Skin of body (tissue), 3 donors: ENCODE measurements at places on chromosomes 5 and 9. TPM values are rescaled to one million over a fixed set of nuclear protein-coding genes. Genes with fewer than 3 reads are reported as not detected.

DNA sequence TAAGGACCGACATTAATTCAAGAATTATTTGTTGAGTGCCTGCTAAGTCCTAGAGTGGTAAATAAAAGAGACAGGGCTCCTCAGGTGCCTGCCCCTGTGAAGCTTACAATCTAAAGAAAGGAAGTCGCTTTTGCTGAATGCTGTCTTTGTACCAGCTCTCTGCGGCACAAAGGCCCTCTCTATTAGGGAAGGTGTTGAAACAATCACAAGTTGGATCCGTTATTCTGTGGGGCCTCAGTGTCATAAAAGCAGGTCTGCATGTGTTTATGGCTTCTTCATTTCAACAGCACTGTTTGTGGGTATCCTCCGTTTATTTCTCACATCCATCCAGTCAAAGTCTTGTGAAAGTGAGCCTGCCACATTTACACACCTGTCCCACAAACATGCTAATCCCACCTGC, 7.0 kb upstream of the MVB12B start:
- no peak for DNase-seq

GRCh38 chr9:120974921-120975320, 48.3 kb upstream of the TRAF1 start:
- no peak for DNase-seq

- no peak for DNase-seq
These were observed 37.9 kb downstream of the LHFPL2 start for GRCh38 chr5:78610636-78611035.

DNA sequence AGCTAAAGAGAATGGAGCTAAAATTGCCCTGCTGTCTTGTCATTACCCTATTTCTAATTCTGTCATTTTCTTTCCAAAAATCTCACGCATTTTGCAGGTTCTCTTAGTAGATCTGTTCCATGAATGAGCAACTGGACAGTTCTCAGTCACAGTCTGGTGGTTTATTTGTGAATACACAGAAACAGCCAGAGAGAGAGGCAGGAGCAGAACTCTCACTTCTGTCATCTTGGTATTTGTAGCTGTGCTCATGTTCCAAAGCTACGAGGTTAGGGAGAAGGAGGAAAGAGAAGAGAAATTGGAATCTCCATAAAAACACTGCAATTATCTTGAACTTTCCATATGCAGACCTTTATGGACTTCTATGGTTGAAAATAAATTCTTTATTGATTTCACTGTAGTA, 118.0 kb upstream of the OR13F1 start:
- DNase-seq, result no peak

- DNase-seq, result peak; percentile 46
These were observed 40.5 kb upstream of the TMC1 start for GRCh38 chr9:72480921-72481320.

GRCh38 chr5:90809311-90810056, 250.9 kb downstream of the ADGRV1 start:
- no peak for DNase-seq

DNA sequence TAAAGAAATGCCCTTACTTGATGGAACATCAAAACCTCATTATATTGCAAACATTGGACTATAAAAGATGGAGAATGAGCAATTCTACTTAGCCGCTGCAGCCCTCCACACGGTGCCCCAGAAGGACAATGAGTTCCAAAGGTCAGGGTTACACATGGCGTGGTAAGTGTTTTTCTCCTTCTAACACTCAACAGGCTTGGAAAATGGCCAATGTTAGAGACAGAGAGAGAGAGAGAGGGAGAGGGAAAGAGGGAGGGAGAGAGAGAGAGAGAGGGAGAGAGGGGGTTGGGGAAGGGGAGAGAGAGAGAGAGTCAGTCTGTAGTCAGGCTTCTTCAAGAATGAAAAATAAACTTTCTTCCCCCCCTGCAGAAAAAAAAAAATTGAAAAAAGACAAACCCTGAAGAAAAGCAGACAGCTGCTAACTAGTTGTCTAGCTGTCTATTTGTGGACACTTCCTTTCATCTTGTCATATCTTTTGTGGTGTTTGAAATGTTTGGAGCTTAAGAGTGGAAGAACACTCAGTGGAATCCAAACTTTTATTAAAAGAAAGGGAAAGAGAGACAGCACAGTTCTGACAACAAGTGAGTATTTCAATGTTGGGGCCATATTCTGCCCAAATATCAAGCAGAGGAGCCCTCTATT, 324.8 kb downstream of the TMEM38B start:
- DNase-seq, result no peak

DNA sequence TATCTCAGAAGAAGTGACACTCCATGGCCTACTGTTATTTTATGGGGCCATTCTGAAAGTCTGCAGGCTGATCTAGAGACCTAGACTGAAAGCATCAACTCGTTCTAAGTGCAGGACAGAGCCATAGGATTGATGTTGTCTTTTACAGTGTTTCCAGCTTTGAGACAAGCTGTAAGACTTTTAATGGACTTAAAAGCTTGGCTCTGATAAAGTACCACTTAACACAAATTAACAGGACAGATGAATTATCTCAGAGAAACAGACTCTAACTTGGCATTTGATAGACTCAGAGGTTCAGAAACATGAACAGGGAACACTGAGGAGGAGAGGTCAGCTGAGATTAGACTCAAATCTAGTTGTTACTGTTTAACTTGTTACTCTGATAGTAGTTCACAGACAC, 203.2 kb downstream of the TLR4 start:
- DNase-seq, result no peak

- DNase-seq, result no peak
These were observed 387.8 kb downstream of the GADD45G start for GRCh38 chr9:89992326-89993198.

DNA sequence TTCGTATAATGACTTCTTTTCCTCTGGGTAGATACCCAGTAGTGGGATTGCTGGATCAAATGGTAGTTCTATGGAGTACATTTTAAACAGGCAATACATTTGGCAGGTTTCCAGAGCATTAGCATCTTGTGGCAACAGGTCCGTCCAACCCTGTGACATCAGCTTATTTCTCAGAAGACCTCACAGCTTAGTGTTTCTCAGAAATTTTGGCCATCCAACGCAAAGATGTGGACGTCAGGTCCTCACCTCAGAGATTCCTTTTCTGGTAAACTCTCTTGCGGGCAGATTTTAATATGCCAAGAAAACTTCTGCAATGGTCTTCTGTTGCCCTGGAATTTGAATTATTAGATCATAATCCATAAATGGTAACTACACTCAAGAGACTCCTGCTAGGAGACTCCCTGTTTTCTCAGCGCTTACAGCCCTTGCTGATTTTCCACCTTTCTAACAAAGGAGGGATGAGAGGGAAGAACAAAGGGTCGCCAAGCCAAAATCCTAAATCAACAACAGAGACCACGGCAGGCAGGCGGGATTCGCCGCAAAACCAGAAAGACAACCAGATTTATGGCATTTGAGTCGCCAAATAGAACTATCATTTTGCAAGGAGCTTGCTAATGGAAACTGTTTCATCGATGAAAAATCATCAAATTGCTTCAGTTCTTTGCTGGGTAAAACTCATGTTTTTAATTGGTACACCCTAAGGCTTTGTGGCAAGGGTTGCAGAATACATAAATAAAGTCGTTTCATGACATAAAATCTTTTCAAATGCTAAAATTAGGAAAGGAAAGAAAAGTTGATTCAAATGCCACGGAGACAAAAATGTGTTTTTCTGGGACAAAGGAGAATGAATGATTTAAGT, 34.1 kb upstream of the PLPP1 start:
- peak; percentile 72 for DNase-seq

DNA sequence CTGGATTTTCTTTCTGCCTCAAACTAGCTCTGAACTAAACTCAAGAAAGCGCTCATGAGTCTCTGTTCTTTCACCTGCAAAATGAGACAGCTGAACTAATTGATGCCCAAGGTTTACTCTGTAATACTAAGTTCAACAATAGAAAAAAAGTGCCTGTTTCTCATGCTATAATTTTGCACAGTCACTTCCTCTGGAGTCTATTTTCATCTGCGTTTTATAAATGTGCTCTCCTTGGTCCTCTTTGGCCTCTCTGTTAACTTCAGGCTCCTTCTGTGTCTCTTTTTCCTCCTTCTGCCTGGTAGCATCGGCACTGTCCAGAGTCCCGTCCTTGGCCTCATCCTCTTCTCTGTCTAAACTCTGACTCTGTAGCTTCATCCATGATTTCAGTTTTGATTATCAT, 311.9 kb upstream of the TLE4 start:
- no peak for DNase-seq

DNA sequence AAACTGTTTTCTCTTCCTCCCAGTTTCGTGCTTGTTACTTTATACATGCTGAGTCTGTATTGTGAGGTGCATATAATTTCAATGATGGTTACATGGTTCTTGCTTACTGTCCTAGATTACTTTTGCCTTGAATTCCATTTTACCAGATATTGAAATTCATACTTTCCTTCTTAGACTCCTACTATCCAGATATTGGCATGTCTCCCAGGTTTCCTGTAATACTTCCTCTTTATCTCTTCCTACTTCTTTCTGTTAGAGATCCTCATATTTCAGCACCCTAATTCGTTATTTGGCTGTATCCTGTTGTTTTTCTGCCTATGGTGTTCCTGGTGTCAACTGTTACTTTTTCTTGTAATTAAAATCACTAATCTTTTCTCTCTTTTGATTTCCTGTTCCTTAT, 522.1 kb downstream of the CCDC171 start:
- DNase-seq, result peak; percentile 45

DNA sequence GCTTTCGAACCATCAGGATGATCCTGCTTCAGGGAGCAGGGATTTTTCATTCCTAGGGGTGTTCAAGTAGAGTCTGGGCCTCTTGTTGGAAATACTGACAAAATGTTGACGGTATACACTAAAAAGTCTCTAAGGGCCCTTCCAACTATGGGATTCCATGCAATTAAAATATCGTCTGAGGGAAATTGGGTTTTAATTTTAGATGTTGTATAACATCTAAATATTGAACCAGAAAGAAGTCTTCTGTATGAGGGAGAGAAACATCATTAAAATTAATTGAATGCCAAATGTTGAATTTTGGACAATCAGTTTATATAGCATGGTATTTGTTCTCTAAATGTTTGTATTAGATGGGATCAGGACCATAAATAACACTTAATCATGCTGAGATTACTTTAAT, 25.7 kb upstream of the DAB2 start:
- no peak for DNase-seq

GRCh38 chr5:137995077-137995748, 37.7 kb downstream of the FAM13B start:
- no peak for DNase-seq

- no peak for DNase-seq
These were observed 34.9 kb upstream of the GNE start for GRCh38 chr9:36293171-36293570.

DNA sequence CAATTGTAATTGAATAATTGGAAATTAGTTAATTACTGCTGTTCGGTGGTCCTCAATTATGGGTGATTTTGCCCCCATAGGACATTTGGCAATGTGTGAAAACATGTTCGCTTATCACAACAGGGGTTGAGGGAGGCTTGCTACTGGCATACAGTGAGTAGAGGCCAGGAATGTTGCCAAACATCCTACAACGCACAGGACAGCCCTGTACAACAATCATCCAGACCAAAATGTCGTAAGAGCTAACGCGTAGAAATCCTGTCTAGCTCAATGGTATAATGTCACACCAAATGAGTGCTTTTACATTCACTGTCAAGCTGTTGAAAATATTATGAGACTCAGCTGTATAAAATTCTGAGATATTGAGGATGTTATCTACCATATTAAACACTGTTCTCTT, 464.4 kb upstream of the TUSC1 start:
- no peak for DNase-seq

DNA sequence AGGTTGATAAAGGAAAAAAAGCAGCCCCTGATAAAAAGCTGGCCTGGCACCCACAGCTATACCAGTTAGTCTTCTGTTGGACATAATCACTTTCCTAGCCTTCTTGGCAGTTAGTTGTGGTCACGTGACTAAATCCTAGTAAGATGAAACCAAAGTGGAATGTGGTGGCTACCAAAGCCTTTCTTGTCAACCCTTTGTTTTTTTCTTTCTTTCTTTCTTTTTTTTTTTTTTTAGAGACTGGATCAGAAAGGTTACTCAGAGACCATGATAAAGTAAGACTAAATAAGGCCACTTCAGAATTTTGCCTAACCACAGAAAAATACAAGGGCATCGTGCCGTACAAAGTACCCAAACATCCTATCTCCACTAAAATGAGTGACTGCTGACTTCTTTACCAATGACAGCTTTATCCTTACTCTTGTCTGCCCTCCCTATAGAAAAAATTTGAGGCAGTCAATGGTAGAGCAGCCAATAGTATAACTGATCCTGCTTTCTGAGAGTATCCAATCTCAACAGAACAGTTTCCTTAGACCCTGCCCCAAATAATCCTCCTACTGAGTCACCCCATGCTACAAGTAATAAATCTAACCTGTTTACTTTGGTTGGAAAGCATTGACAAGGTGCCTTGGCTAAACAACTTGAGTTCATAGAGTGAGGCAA, 14.2 kb upstream of the KIF27 start:
- no peak for DNase-seq

DNA sequence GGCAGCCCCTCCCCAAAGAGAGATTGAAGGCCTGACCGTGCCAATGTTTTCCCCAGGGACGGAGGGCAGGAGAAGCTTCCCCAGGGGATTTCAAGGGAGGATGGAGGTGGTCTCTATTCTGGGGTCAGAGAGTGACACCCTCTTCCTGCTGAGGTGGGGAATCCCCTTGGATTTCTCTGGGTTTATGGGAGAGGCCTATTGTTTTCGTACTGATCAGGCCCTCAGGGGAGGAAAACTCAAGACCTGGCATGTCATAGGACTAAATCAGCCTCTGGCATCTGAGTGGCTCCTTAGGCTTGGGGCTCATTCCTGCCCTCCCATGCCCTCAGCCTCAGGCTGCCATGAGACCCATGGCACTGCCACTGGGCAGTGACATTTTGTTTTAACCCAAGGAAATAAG, 44.6 kb downstream of the IRF1 start:
- no peak for DNase-seq

DNA sequence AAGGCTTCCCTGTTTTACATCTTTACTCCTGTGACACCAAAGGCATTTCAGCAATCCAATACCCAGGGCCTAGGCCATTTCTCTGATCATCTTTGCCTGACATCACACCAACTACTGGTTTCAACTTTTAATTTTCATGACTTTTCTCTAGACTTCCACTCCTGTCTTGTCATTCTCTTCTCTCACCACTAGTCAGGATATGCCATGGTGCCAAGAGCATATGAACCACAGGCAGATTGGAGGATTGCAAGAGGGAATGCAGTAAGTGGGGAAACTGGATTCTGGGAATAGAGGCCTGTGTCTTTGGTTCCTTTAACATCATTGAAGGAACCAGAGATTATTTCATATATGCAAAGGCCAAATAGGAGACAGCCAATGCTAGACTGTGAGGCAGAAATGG, 69.3 kb downstream of the ANKRD31 start:
- DNase-seq, result no peak

- DNase-seq, result no peak
These were observed 88.3 kb downstream of the PIK3R1 start for GRCh38 chr5:68303754-68304420.

DNA sequence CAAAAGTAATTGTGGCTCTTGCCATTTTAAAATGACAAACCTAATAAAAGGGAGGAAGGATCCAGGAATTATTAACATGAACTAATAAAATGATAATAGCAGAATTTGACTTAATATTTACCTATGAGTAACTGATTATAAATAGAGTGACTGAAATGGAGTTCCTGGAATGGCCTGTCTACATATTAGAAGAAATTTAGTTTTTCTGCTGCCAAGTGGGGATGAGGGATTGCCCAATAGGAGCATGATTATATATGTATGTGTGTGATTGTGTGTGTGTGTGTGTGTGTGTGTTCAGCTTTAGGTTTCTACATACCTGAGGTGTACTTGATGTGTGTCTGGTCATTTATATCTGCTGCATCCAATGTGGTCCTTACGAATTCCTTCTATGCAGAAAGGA, 36.6 kb upstream of the ITGA1 start:
- DNase-seq, result no peak

FOXD4L6 gene
- total RNA-seq, result not detected

CCL27 gene
- total RNA-seq, result 7.6 TPM

FOXD4L5 gene
- total RNA-seq, result 0.10 TPM

CENPK gene
- 20.3 TPM for total RNA-seq

NPR3 gene
- total RNA-seq, result 33.7 TPM
